IgD-negative memory B cell (primary cell): ENCODE measurements at places on chromosomes 7 and 10. TPM values are rescaled to one million over a fixed set of nuclear protein-coding genes. Genes with fewer than 3 reads are reported as not detected.

Gene SFMBT2
- 1.6 TPM for polyA plus RNA-seq

Gene SPDYE11
- 0.19 TPM for polyA plus RNA-seq

Gene PUS7
- 5.9 TPM for polyA plus RNA-seq

Gene SPDYE2B
- not detected for polyA plus RNA-seq

Gene RADIL
- polyA plus RNA-seq, result not detected

Gene PTPN20
- 1.4 TPM for polyA plus RNA-seq

Gene IFRD1
- 38.4 TPM for polyA plus RNA-seq

Gene SUV39H2
- polyA plus RNA-seq, result 0.43 TPM

Gene SEMA4G
- polyA plus RNA-seq, result not detected
